Endothelial cell of umbilical vein (primary cell): ENCODE measurements at places on chromosomes 1 and 21.

DNA sequence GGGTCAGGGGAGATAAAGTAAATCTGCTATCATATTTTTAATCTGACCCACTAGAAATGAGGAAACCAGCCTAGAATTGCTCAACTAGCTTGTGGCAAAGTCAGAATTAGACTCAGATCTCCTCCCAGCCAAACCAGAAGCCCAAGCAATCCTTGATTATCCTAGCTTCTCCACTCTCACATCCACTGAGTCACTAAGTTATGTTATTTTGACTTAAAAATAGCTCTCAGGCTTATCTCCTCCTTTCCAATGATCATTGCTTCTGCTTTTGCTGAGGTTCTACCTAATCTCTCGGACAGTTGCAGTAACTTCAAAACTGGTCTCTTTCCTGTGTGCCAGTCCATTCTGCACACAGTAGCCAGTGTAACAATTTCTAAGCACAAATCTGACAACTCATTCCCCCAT lies 22.9 kb downstream of the OVAAL start:
- DNase-seq: no peak

GRCh38 chr21:42565886-42566523 lies 52.4 kb downstream of the SLC37A1 start:
- no peak for DNase-seq

DNA sequence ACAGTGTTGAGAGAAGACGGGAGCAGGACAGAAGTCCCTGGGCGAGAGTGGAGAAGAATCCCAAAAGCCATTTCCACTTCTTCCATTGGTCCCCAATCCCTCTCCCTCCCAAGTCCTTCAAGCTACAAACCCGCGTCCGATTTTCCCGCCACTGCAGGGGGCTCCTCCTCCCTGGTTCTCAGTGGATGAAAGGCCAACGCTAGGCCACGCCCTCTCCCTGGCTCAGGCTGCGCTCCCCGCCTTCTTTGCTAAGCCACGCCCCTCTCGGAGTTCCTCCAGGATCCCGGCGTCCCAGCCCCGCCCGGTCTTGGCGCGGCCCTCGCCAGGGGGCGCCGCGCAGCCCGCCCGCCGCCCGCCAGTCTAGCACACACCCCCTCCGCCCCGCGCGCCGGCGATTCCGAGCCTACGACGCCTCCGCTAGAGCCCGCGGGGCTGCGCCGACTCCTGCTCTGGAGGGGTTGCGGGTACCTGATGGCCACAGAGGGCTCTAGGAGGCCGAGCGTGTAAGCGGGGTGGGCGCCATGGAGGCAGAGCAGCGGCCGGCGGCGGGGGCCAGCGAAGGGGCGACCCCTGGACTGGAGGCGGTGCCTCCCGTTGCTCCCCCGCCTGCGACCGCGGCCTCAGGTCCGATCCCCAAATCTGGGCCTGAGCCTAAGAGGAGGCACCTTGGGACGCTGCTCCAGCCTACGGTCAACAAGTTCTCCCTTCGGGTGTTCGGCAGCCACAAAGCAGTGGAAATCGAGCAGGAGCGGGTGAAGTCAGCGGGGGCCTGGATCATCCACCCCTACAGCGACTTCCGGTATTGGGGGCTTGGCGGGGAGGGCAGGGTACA lies at the start of gene HCN3:
Gene HCN3 (plus strand): TSS at position 394 of the 832 bp plus-strand sequence. CDS start 128 bp downstream, at position 522.
- DNase-seq: peak; percentile 97

- peak; percentile 63 for DNase-seq
Measured at GRCh38 chr1:53485478-53486394, 26.5 kb downstream of the DMRTB1 start.

- no peak for DNase-seq
Measured at GRCh38 chr1:200960236-200960947, 63.1 kb downstream of the KIF21B start.

- no peak for DNase-seq
Measured at GRCh38 chr1:26983863-26984262, 9.6 kb upstream of the TRNP1 start.

DNA sequence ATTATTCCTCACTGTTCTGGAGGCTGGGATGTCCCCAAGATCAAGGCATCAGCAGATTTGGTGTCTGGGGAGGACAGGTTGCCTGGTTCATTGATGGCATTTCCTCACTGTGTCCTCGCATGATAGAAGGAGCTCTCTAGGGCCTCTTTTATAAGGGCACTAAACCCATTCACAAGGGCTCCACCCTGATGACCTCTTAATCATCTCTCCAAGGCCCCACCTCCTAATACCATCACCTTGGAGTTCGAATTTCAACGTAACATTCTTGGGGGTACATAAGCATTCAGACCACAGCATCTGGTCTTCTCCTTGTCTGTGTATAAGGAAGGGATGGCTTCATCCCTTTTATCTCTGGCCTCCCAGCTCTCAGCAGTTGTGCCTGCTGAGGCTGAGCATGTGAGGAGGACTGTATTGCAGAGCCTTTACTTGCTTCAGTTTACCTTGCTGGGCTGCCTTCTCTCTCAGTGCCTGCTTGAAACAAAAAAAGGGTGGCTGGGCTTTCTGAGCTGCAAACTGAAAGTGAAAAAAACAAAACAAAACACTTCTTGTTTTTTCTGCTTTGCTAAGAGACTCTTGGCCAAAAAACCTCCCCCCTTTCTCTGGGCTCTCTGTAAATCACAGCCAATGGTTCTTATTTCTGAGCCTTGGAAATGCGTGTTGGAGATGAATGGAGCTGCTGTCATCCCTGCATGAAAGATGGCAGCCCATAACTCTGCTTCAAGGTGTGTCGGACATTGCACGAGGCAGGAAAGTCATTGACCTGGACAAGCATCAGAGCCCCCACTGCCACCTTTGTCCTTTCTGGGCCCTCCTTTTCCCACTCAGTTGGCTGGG lies 75.8 kb downstream of the RHOU start:
- DNase-seq: no peak

DNA sequence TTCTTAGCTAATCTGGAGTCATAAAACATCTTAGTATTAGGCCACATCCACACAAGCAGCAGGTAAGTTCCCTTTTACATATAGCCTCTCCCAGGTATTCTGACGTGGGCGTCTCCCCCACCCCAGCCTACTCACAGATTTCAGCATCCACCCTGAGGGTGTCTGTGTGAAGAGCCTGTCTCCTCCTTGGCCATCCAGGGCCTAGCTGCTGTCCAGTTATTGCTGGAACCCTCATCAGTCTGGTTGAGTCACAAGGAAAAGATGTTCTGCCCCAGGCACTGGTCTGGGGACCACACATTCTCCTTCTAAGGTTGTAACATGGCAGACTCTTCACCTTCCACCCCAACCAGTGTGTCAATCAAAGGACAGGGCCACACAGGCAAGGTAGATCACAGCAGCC lies 57.6 kb downstream of the ETS2 start:
- no peak for DNase-seq

DNA sequence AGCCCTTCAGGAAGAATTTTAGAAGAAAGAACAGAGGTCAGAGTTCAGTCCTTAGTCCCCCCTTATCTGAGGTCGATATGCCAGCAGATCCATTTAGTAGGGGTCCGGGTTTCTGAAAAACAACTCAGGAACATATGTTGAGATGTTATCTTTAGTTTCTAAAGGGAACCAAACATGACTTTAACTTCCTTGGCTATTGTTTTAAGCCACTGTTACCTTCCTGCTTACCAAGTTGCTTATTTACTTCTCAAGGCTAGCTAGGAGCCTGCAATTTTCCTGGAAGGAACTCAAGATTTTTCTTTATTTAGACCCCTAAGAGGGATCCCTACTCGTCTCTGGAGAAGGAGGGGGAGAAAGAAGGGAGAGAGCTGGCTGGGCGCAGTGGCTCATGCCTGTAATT lies 54.3 kb downstream of the KCNC4 start:
- DNase-seq: peak; percentile 66

DNA sequence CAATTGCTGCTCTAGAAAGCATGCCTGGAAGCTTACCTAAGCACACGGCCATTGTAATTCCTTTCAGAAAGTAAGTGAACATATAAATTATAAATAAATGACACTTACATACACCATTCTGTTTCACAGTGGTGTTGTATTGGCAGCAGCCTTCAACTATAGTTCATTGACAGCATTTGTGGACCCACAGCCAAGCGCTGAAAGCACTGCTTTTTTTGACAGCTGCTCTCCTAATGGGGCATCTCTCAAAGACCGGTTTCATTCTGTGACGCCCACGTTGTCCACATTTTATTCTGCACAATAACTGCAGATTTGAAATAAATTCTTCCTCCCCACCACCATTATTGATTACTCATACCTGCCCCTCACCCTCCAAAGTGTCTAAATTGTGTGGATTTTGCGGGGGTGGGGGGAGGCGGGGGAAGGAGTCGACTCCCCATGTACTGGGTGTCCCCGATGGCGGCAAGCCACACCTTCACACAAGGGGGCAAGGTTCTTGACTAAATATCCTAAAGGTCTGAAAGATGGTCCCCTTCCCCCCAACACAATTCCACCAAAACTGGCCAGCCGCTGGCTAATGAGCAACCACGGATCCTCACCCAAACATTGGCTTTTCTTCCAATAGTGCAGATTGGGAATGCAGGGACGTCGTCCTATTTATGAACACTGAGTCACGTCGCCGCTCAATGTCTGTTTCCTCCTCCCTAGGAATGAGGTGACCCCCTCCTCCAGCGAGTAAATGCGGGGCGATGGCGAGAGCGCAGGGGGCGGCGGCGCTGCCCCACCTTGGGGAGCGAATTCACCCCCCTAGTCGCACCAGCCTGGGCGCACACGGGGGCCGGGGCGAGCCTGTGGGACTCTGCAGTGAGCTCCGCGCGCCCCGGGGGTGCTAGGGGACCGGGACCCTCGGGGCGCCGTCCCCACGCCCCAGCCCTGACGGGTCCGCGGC lies 960 bp downstream of the RCAN1 start:
- DNase-seq: peak; percentile 18

DNA sequence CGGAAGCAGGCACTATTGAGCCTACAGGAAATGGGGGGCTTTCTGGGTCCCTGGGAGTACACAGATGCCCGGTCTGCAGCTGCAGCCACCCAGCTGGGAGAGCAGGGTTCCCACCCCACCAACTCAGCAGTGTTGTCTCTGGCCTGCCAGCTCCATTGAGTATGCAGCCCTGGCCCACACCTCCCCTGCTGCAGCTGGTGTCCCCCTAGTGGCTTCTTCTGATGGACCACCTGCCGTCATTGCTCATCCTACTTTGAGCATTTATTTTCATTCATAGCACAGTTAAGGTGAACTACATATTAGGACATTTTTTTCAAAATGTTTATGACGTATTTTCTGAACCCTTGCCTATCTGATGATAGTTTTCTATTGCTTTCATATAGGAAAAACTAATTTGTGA lies 189.8 kb upstream of the LYPLAL1 start:
- DNase-seq: peak; percentile 10

- no peak for DNase-seq
Measured at GRCh38 chr1:229408458-229409037, 25.3 kb downstream of the ACTA1 start.

DNA sequence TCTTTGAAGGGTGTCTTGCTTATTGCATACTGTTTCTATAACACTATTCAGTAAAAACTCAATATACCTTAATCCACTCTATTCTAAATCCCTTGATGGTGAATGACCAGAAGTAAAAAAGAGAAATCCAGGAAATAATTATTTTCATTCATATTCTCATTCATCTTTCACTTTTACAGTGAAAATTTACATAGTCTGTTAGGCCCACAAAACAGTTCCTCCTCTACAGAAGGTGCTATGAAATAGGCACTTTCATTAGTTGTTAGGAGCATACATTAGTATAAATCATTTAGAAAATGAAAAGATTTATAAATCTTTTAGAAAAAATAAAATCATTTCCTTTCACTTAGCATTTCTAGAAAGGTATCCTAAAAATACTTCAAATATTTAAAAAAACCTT lies 115.1 kb downstream of the LHX4 start:
- DNase-seq: no peak

- DNase-seq: no peak
Measured at GRCh38 chr1:19737104-19737825, 62.5 kb downstream of the TMCO4 start.

- DNase-seq: peak; percentile 97
Measured at GRCh38 chr1:8137481-8138244, 111.6 kb upstream of the ERRFI1 start.

GRCh38 chr1:54854381-54855020 lies 32.5 kb downstream of the DHCR24 start:
- DNase-seq: no peak

- no peak for DNase-seq
Measured at GRCh38 chr1:86409416-86410021, 13.4 kb upstream of the ODF2L start.

- DNase-seq: no peak
Measured at GRCh38 chr1:83554174-83554573, 444.8 kb downstream of the TTLL7 start.

DNA sequence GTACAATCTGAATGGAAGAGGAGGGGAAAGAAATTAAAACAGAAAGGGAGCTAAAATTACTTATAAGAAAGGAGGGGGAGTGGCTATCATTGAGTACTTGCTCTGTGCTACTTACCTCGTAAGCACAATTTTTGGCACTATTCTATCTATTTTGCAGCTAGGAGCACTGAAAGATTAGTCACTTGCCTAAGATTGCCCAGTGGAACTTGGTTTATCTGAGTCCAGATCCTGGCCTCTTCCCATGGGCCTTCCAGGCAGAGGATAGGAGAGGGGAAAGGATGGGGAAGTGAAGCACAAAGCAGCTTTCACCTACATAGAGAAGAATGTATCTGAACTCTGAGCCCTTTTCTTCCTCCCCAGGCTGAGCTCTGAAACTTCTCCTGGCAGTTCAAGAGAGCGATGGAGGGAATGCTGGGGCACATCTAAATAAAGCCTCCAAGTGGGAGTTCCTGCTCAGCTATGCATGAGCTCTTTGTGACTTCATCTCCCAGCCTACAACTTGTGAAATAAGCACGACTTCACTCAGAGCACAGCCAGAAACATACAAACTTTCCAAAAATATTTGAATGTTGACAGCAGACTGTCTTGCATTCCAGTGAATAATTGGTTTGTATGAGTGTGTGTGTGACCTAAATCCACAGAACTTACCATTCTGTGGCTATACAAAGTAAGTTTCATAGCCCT lies 29.4 kb downstream of the HMGB4 start:
- DNase-seq: no peak

DNA sequence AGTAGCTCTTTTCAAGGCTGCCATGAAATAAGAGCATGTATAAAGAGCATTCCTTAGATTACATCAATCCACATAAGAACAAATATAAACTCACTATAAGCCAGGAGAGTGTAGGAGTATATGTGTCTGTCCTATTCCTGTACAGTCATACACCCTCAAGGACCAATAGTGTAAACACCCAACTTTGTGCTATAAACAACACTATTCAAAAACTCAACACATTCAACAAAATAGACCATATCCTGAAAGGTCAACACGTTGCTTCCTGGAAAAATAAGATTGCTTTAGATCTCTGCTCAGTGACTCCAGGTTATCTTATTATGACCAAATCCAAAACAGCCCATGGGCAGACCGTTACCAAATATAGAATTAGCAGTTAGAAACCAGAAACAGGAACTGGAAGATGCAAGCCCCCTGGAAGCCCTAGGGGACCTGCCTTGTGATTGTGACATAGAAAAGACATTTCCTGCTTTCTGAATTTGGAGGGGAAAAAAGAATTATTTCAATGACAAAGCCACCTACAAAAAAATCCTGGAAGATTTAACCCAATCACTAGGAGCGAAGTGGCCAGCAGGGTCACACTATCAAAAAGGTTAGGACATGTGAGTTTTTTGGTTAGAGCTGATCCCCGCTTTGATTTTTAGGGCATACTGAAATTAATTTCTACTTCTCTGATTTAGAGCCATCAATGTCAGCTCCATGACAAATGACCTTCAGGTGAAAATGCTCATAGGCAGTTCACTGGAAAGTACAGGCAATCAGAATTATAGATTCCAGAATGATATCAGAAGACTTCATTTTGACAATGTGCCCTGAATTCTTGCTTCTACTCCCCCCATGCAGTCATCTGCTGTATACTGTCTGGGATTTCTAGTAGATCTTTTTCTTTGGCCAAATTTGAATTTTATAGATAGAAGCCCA lies 59.9 kb downstream of the LRRC8C start:
- peak; percentile 96 for DNase-seq
